ENCODE measurements at places on chromosomes 13 and 19.

- no peak for DNase-seq
Observed at GRCh38 chr13:113764793-113765563, 6.0 kb downstream of the TMEM255B start.

GRCh38 chr13:24064371-24064770 lies 96.1 kb upstream of the SPATA13 start:
- no peak for DNase-seq

DNA sequence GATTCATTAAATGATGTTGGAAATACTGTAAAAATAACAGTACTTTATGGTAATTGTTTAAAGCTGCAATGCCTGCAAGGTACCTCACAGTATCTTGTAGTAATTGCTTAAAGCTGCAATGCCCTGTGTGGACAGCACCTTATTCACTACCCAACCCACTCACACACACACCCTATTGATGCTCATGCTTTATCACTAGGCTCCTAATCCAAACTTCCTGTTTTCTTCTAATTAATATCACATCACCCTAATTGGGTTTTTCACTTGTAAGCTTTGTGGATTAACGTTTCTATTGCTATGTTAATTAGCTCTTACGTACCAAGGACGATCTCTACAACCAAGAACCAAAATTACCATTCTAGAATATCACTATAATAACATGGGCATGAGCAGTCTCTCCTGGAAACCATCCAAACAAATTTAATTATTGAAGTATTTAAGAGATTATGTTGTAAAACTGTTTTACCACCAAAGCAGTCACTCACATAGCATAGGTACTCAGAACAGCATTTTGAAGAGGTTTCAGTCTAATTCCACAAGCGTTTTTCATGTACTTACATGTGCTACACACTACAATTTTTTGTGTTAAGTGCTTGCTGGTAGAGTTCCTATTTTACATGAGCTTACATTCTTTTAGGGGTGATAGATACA lies 303.8 kb downstream of the PCDH9 start:
- no peak for DNase-seq

- DNase-seq: no peak
Observed at GRCh38 chr13:103022336-103022735, 43.9 kb downstream of the SLC10A2 start.

GRCh38 chr19:56623006-56623405 lies 20.0 kb upstream of the SMIM17 start:
- no peak for DNase-seq

DNA sequence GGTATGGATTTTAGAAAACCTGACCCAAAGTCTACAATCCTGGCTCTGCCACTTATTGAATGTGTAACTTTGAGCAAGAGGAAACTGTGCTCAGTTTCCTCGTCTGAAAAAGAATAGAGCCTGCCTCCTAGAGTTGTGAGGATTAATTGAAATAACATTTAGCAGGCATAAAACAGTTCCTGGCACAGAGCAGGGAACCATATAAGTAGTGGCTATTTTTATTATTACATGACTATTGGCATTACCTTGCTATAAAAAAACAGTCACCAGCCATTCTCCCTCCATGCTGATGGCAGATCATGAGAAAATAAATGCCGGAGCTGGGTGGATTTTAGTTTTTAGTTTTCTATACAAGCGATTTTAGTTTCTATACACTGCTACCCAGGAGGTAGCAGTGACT lies 5.8 kb downstream of the DOCK9 start:
- no peak for DNase-seq

- peak; percentile 56 for DNase-seq
Observed at GRCh38 chr19:49937750-49938381, 8.6 kb upstream of the NUP62 start.

GRCh38 chr13:99250982-99251825 lies 7.0 kb downstream of the GPR18 start:
- DNase-seq: no peak

DNA sequence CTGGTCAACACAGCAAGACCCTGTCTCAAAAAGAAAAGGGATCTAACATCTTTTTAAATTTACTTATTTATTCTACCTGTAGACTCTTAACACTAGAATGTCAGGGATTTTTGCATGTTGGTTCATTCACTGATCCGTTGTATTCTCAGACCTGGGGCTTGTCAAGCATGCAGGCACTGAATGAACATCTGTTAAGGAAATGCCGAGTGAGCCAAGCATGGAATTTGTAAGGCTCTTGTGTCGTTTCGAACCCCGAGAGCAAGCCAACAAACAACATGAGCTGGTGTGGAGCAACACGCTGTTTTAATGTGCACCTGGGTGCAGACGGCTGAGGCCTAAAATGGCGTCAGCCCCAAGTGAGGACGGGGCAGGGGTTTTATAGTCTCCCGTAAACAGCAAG lies 10.0 kb upstream of the OR1M1 start:
- no peak for DNase-seq

DNA sequence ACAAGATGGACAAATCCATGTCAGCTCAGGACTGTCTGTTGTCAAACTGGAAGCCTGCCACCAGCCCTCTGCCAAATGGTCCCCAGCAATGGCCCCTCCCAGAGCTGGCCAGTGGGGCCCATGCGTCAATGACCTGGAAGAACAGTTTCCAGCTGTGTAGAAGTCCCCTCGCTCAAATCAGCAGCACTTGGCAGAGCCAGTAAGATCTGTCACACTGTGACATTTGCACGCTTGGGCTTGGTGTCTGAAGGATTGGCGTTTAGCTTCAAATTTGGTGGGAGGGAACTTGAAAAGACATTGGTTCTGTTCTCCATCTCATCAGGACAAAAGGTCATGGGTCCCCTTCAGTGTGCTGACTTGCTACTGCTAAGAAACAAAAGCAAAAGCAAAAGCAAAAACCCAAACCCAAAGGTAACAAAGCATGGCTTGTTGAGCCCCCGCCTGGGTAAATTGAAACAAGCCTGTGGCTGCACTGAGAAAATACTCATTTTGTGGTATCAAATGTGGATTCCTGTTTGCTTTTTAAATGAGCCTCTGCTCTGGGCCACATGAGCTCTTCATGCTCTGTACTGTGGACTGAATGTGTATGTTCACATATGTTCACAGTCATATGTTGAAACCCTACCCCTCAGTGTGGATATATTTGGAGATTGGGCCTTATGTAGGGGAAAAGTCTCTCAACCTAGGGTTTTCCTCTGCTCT lies 253.6 kb upstream of the MAB21L1 start:
- no peak for DNase-seq

- DNase-seq: peak; percentile 79
Observed at GRCh38 chr19:39402346-39403300, 4.0 kb upstream of the ZFP36 start.

DNA sequence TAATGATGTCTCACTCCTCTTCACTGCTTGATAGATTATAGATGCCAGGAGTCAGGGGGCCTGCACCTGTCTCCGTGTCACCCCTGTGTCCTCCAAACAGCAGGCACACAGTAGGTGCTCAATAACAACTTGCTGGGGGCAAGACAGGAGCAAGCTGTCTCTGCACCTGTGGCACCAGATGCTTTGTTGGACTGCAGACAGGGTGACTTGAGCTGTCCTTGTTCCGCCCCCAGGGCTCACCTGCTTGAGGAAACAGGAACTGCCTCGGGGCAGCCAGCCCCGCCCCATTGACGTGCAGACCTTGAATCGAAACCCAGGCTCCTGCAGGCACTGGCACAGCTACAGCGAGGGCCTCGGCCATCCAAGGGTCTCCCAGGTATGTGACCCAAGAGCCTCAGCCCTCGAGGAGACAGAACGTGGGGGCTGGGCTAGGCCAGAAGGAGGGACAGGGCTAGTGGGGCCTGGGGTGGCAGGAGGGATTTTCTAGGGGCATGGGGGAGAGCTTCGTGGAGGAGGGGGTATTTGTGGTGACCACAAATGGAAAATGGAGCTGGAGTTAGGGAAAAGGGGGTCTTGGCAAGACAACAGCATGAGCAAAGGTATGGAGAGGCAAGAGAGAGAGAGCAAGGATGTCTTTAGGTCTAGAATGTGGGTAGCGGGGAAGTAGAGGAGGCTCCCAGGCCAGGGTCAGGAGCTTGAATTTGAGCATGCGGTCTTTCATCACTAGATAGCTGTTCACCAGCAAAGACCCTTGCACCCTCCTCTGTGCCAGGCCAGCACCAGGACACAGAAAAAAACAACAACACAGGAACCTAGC lies at the start of gene HSH2D:
Gene HSH2D (plus strand): TSS at position 287 of the 817 bp plus-strand sequence. CDS start 5,066 bp downstream, outside the sequence.
- DNase-seq: peak; percentile 71

GRCh38 chr13:51249770-51250741 lies 27.9 kb downstream of the FAM124A start:
- no peak for DNase-seq

DNA sequence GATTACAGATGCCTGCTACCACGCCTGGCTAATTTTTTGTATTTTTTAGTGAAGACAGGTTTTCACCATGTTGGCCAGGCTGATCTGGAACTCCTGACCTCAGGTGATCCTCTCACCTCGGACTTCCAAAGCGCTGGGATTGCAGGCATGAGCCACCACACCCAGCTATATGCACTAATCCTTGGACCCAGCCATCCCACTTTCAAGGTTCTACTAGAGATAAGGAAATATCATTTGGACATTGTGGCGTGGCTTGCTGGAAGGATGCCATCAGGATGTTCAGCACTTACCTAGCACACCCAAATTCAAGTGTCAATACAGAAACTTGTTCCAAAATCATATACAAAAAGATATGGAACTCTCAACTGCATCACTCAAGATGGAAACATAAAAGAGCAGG lies 136.4 kb downstream of the ABCC4 start:
- no peak for DNase-seq

DNA sequence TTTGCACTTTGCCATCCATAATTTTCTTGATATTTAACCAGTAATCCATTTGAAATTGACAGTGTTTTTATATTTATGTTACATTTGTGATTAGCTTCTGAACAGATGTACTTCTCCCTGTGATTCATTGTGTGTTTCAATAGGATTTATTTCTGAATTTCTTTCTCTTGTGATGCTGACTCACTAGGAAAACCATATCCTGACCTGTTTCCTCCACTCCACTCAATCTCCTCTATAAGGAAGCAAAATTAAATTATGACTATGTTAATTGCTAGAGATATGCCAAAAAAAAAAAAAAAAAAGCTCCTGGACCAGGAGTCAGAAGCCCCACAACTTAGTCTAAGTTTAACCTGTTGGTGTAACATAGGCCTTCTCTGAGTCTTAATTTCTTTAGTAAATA lies 614.6 kb upstream of the SPRY2 start:
- no peak for DNase-seq

DNA sequence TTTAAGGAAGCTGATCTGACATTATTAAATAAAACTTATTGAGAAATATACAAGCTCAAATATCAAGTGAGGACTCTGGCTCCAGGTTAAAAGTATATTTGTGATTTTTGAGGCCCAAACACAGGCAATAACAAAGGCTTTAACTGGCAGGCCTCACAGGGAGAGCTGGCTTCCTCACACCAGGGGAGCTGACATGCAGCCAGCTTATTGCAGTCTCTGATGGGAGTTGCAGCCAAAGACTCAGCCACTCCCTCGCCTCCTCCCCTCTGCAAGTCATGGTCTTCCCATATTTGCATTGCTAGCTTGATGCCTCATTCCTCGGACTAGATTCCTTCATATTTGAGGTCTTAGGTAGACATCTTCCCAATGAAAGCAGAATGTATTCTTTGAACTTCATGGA lies 647.1 kb upstream of the SLITRK6 start:
- DNase-seq: no peak

- DNase-seq: no peak
Observed at GRCh38 chr13:41492432-41493260, 35.3 kb downstream of the RGCC start.

DNA sequence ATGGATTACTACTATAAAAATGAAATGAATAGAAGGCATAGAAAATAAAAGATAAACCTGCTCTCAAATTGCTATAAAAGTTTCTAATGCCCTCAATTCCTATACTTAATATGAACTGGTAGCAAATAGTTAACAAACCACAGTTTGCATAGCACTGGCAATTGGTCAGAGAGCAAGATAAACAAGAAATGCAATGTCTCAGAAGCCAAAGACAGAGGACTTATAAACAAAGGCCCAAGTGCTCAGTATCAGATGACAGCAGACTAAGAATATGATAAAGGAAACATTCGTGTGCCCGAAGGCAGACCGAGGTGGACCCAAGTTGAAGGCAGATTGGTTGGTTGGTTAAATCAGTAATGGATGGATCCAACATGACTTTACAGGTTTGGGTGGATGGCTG lies 50.6 kb downstream of the IPO5 start:
- no peak for DNase-seq
